ENCODE measurements at places on chromosomes 11 and 22.

GRCh38 chr11:117949062-117949461, 19.9 kb upstream of the TMPRSS13 start:
- DNase-seq = no peak

DNA sequence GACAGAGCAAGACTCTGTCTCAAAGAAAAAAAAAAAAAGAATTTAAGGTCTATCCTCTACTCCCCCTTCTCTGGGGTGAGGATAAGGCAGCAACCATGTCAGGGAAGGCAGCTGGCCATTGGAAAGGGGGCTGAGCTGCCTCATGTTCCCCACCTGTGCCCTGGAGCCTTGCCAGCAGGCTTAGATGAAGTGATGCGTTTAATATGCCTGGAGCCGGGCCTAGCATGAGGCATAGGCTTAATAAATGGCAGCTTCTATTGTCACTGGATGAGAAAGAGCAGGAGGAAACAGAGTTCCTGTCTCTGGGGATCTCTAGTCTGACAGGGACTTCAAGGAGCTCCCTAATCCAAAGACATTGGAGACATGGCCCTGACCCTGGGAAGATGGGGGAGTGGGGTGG, 3.2 kb upstream of the KCNE3 start:
- no peak for DNase-seq

GRCh38 chr11:124812876-124813275, 12.7 kb upstream of the MSANTD2 start:
- DNase-seq = no peak

DNA sequence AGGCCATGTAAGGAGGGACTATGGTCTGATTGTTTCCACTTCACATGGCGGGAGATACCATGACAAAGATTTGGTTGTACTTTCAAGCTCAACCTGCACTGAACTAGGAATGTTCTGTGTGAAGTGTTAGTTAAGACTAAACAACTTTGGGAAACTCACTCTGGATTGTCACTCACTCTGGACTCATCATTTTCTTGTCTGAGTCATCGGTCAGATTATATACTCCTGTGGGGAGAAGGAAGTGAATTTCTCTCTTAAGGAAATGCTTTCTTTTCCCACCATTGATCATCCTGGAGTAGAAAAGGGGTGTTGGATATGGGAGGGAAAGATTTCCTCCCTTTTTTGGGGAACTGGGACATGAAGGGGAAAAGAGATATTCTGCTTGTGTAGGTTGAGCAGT, 26.9 kb upstream of the CAT start:
- no peak for DNase-seq

- peak; percentile 56 for DNase-seq
Measured at GRCh38 chr22:37639070-37639760, at the start of gene SH3BP1. Gene SH3BP1 (plus strand): TSS chr22:37639669. CDS start chr22:37639788, 119 bp downstream.

Data from progenitor cell of endocrine pancreas (in vitro differentiated cells).